RWPE2 (cell line): ENCODE measurements at places on chromosomes 1 and 21.

- H3K4me1 ChIP-seq, result no peaks in the 10 kb centered on the region
- H3K27ac ChIP-seq, result no peak overlapping the region
- H3K4me3 ChIP-seq, result no peak overlapping the region
- H3K36me3 ChIP-seq, result no peaks in the 10 kb centered on the region
- H3K27me3 ChIP-seq, result peaks cover 18% of the 10 kb centered on the region
- no peak for DNase-seq
These were observed 66.3 kb downstream of the TAS1R2 start for GRCh38 chr1:18793164-18793563.

DNA sequence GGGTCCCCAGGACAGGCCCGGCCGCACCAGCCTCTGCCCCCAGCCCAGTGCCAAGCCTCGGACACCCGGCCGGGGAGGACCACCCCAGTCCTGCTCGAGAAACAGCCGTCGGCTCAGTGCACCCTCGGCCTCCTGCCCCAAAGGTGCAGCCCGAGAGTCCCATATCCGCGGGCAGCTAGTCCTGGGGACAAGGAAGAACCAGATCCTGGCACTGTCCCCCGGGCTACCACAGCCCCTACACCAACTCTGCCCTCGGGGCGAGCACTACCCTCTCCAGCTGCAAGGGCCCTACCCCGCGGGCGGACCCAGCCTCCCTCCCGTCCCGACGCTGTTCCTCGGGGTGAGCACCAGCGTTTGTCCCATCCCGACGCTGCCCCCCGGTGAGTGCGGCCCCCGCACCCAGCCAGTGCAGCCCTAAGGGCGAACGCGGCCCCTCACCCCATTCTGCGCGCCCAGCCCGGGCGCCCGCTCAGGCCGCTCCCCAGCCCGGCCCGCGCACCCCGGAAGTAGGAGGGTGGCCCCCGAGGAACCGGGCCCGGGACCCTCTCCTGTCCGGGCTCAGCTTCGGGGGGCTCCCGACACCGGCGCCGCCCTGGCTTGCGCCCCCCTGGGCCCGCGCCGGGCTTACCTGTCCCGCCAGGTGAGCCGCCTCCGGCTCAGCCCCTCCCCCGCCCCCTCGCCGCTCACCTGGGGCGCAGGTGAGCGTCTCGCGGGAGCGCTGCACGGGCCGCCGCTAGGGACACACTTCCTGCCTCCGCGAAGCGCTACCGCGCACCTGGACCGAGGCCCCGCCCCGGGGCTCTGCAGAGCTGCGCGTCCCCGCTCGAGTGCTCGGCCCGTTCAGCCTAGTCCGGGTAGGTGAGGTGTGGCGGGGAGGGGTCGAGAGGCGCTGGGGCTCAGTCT lies at the start of gene KDF1:
Gene KDF1 (minus strand): TSS at position 747 of the 903 bp plus-strand sequence. CDS start 8,088 bp downstream, outside the sequence.
- H3K27me3 ChIP-seq, result no peaks in the 10 kb centered on the region
- peaks cover 16% of the 10 kb centered on the region; the same call in 1 of the 2 replicates for H3K36me3 ChIP-seq
- H3K4me3 ChIP-seq, result peak within 1 kb of the TSS; percentile 90
- H3K4me1 ChIP-seq, result peaks cover 17% of the 10 kb centered on the region

DNA sequence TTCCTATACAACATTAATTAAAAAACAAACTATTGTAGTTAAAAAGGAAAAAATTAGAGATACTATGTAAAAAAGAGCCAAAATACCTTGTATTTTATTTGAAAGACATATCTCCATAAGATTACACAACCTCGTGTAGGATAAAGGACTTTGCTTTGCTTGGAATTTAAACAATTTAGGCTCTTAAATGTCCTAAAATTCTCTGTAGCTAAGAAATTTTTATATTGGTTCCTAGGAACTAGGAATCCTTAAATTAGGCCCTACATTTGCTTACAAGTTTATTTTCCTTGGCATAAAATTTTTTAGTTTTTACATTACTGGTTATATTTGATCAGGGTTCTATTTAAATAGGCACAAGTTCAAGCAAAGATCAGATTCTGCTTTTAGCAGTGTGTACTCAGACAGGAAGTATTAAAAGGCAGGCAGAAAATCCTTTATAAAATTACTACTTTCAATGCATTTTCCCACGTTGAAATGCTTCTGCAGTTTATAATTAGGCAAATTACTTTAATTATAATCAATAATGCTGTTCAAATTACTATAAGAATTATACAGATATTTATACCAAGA lies 3.4 kb upstream of the ANGPTL3 start:
- H3K4me1 ChIP-seq, result no peaks in the 10 kb centered on the region
- 0 out of 2 replicates have a peak, but pooled peaks cover 4% of the 10 kb centered on the region for H3K36me3 ChIP-seq
- no peak overlapping the region for H3K27ac ChIP-seq
- H3K4me3 ChIP-seq, result no peak overlapping the region
- DNase-seq, result no peak

DNA sequence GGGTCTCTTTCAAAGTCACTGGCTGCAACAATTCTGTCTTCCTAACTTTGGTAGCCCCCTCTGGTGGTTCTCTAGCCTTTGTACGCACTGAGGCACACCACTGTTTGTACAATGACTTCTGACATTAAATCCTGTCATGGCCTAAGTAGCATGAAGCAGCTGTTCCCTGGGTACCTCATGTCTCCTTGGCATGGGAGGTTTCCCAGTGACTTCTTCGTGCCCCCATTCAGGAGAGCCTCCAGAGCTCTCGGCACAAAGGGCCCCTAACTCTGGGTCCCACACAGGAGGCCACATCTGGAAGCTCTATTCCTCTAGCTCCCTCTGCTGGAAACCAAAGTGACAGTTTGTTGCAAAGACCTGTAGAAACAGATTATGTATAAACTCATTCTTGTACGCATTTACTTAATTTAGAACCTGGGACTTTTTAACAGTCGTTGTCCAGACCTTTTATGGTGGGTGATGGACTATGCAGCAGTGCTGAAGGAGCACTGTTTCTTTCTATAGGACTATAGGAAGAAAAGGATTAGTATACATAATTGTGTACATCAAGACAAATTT lies 13.4 kb downstream of the SWT1 start:
- H3K4me3 ChIP-seq, result no peak overlapping the region
- no peaks in the 10 kb centered on the region for H3K36me3 ChIP-seq
- H3K27ac ChIP-seq, result no peak overlapping the region
- no peaks in the 10 kb centered on the region for H3K4me1 ChIP-seq
- H3K27me3 ChIP-seq, result no peaks in the 10 kb centered on the region
- no peak for DNase-seq

DNA sequence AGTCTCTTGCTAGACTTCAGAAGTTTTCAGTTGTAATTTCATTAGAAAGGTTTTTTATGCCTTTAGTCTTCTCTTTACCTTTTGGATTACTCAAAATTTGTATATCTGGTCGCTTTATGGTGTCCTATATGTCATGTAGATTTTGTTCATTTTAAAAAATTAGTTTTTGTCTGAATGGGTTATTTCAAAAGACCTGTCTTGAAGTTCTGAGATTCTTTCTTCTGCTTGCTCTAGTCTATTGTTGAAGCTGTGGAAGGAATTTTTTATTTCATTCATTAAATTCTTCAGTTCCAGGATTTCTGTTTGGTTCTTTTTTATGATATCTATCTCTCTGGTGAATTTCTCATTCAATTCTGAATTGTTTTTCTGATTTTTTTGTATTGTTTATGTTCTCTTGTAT lies 46.5 kb upstream of the GCLM start:
- H3K4me1 ChIP-seq, result peaks cover 4% of the 10 kb centered on the region
- H3K27me3 ChIP-seq, result no peaks in the 10 kb centered on the region
- no peaks in the 10 kb centered on the region for H3K36me3 ChIP-seq
- no peak overlapping the region for H3K27ac ChIP-seq
- H3K4me3 ChIP-seq, result no peak overlapping the region
- no peak for DNase-seq

GRCh38 chr1:40658751-40659648 lies 6.5 kb downstream of the RIMS3 start:
- no peak overlapping the region for H3K4me3 ChIP-seq
- no peaks in the 10 kb centered on the region for H3K27me3 ChIP-seq
- DNase-seq, result no peak
- H3K36me3 ChIP-seq, result no peaks in the 10 kb centered on the region

DNA sequence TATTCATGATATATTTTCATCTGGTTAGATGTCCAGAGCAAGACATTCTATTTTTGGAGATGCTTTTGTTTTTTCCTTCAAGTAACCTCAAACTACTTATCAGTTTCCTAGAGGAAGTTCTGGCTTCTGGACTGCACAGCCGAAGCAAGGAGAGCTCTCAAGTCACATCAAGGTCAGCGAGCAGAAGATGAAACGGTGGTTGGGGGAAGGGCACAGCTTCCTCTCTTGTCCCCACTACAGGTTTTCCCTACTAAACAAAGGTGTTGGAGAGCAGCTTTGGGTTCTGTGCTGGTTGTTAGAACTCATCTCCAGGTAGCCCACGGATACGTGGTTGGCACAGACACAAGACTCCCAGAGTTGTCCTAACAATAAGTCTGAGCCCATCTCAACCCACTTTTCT lies 5.1 kb upstream of the PLEKHO1 start:
- H3K27ac ChIP-seq, result no peak overlapping the region
- no peak overlapping the region for H3K4me3 ChIP-seq
- no peaks in the 10 kb centered on the region for H3K27me3 ChIP-seq
- peaks cover 6% of the 10 kb centered on the region; the same call in 1 of the 2 replicates for H3K36me3 ChIP-seq
- H3K4me1 ChIP-seq, result no peaks in the 10 kb centered on the region
